ENCODE measurements at places on chromosomes 2 and 18. TPM values are rescaled to one million over a fixed set of nuclear protein-coding genes. Genes with fewer than 3 reads are reported as not detected.

STPG4 gene
- total RNA-seq, result 0.32 TPM

GAD1 gene
- total RNA-seq, result 0.48 TPM

PSMA8 gene
- total RNA-seq, result not detected

DNA sequence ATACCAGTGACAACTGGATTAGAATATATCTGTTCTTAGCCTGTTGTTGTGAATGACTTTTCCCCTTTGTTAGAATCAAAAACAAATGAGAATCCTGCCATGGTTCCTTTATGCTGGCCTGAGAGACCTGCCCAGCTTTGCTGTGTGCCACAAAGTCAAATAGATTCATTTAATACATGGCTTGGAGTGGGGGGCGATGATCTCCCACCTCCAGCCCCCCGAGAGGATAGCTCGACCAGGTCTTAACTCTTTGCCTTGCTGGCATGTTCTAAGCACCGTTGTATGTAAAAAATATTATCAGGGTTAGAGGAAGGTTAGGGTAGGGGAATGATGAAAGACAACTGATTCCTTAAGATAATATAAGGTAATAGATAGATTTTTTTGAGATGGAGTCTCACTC, 22.2 kb upstream of the DGKD start:
- H3K27me3 ChIP-seq, result no peaks in the 10 kb centered on the region
- no peak for DNase-seq
- no peaks in the 10 kb centered on the region for H3K4me1 ChIP-seq

STARD7 gene
- 84.9 TPM for total RNA-seq

Measured in breast epithelium (tissue), 4 donors.